ENCODE measurements at places on chromosomes 12 and 14.

- no peak for DNase-seq
Measured at GRCh38 chr12:116689521-116689920, 48.3 kb downstream of the SPRING1 start.

DNA sequence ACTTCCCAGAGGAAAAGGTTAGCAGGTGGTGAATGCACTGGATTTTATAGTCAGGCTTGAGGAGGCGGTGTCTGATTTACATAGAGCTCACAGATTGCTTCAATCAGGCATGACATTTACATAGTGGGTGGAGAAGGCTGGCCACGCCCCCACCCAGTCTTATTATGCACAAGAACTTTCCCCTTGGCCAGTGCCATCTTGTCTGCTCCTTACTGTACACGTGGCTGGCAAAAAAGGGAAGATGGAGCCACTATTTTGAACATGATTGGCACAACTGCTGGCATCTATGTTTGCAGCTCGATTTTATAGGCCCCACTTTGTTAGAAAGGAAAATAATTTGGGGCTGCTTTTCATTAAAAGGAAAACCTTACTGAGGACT is 10.9 kb upstream of the LGMN start:
- peak; percentile 36 for DNase-seq

GRCh38 chr14:86961106-86961716 is 1031.8 kb downstream of the GALC start:
- DNase-seq, result no peak

DNA sequence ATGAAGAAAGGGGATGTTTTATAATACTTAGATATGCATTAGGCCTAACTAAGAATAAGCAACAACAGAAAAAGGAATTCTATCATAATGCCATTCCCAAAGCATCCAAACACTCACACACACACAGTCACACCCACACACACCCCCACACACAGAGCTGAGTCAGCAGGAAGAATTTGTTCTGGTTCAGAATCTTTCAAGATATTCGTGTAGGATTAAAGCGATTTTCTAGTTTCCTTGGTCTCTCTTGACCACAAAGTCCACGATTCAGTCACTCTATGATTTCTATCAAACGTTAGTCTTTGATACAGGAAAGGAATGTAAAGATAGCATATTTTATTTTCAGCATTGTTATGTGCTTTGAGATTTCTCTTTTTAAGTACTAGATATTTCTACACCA is 382.6 kb upstream of the DCN start:
- DNase-seq, result no peak

DNA sequence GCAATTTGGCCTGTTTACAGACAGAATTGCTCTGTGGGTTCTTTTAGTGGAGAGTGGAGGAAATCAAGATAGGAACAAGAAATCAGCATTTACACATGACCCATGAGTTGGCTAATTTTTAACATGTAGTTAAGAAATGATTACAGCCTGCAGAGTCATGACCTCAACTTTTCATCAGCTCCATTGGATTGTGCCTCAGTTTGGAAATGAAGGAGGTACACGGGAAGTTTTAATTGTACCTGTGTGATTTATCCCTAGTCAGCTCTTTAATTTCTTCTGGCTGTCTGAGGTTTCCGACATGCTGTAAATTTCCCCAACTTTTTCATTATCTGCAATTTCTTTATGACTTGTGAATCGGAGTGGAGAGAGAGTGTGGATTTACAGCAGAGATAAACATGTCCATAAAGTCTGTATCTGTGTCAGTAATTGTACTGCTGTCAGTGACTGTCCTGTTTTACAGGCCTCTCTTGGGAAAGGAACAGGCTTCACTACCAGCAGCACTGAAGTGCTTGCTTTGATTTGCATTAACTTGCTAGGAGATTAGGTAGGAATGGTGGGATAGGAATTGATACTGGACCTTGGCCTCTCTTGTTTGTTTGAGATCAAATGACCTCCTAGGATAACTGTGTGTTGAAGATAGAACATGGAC is 49.2 kb downstream of the LIN52 start:
- DNase-seq, result no peak

- no peak for DNase-seq
Measured at GRCh38 chr14:83162361-83162929, 1628.8 kb upstream of the SEL1L start.

DNA sequence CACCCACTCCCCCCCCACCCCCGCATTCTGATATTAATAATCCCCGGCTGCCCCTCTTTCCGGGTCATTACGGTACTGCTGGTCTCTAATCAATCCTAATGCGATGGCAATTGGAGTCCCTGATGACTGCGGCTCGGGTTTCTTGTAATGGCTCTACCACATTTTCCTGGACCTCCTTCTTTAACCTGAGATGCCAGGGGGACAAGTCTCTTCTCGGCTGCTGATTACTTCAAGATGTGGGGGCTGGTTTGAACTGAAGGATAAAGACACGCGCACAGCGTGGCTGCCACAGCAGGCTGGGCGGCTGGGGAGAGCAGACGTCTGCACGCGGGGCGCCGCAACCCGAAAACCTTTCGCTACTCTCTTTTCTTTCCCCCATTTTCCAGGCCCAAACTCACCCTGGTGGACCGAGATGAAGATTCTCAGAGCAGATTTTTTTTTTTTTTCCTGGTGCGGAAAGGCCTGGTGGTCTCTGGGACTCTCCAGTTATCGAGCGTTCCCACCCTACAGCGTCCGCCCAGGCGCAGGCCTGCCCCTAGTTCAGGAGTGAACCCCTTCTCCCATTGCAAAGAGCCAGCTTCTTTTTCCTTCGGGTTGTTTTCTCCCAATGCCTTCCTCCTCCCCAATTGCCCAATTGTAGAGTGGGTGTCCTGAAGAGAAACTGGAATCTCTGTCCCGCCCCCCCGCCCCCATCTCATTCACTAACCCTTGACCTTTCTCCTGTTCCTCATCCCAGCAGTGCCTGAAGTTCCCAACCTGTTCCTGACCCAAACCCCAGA is 6.0 kb upstream of the SIX1 start:
- no peak for DNase-seq

DNA sequence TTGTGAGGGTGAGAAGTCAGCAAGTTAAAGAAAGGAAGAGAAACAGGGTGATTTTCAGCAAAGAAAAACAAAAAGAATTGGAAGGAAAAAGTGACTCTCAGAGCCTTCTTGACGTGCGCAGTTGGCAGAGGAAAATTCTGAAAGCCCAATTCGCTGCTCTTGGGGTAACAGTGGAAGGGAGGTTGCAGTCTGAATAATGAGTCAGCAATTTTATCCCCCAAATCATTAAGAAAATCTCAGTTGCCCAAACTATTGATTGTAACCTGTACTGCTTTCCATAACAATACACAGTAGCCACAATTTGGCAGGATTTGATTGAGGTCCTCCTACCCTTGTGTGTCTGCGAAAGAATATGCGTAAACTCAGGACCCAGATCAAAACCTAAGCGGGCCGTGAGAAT is 309.1 kb downstream of the EMP1 start:
- no peak for DNase-seq

DNA sequence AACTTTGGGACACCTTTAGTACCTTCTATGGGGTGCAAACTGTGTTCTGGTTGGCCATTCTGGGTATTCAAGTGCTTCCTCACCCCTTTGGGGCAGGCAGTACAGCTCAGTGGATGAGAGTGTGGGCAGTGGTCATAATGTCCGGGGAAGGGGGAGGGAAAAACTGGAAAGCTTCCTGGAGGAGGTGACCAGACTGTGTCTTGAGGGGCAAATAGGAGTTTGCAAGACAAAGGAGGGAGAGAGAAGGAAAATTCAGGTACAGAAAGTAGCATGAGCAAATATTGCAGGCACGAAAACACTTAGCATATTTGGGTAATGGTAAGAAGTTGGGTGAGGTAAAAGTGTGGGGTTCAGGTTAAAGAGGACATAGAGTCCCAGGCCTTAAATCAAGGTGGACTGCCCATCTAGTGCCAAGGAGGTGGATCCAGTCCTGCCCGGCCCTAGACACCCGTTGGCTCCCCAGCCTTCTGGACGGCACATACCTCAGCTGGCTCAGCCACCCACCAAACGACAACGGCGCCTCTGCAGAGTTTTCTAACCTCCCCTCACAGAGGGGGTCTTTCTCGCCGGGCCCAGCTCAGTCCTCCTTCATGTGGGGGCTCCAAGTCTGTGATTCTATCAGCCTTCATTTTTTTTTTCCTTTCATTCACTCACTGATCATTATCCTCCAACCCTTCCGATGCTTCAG is 86.4 kb downstream of the DICER1 start:
- DNase-seq, result no peak

- no peak for DNase-seq
Measured at GRCh38 chr12:16324272-16324671, 23.2 kb upstream of the MGST1 start.

DNA sequence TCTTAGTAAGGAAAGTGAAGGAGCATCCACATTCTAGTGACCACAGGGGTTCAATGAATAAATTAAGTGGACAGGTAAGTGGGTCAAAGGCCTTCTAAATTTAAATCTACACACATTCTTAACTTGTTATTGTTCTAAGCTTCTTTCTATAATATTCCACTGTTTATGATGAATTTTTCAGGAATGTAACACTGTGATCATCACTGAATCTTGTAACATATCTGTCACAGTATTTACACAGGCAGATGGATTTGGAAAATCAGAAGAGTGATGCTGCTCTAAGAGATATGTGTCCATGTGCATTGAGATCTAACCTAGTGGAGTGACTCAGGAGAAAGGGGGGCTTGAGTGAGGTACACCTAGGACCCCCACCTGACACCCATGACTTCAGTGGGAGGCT is 115.4 kb upstream of the OVCH1 start:
- DNase-seq, result no peak

Measured in NCI-H510A treated with DMSO at 0.1 percent for 48 hours (cell line).